ENCODE measurements at places on chromosomes 7 and 10. TPM values are rescaled to one million over a fixed set of nuclear protein-coding genes. Genes with fewer than 3 reads are reported as not detected.

GRCh38 chr10:3868271-3868664 lies 83.3 kb upstream of the KLF6 start:
- DNase-seq = no peak

GRCh38 chr7:121084256-121084655 lies 95.7 kb downstream of the CPED1 start:
- peak; percentile 44 for DNase-seq

DNA sequence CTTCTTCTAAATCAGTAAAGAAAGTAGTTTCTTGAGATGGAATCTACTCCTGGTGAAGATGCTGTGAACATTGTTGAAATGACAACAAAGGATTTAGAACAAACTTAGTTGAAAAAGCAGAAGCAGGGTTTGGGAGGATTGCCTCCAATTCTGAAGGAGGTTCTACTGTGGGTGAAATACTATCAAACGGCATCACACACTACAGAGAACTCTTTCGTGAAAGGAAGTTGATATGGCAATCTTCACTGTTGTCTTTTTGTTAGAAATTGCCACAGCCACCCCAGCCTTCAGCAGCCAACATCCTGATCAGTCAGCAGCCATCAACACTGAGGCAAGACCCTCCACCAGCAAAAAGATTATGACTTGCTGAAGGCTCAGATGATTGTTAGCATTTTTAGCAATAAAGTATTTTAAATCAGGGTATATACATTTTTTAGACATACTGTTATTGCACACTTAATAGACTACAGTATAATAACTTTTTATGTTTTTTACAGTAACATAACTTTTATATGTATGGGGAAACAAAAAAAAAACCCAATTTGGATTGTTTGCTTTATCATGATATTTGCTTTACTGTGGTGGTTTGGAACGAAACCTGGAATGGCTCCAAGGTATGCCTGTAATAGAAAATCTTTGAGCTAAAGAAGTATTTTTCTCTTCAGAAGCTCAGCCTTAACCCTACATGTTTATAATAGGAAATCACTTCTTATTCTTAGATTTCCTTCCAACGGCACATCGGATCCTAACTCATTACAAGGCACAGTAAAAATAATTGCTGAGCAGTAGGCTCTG lies 257.3 kb downstream of the LRMDA start:
- no peak for DNase-seq

- no peak for DNase-seq
Measured at GRCh38 chr10:87603769-87604168, 55.9 kb upstream of the PAPSS2 start.

DNA sequence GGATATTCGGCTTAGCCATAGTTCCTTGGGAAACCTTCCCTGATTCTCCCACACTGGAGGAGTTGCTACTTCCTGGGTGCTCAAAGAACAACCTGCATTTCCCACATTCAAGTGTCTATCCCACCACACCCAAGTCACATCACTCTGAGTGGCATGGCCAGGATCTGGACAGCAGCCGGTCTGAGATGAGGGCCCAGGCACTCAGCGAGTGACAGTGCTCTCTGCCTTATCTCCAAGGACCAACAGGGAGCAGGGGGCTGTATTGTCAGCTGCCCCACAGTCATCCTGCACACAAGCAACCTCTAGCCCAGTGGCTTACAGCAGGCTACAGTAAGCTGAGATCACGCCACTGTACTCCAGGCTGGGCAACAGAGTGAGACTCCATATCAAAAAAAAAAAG lies 16.1 kb upstream of the SLC18A3 start:
- no peak for DNase-seq

DNA sequence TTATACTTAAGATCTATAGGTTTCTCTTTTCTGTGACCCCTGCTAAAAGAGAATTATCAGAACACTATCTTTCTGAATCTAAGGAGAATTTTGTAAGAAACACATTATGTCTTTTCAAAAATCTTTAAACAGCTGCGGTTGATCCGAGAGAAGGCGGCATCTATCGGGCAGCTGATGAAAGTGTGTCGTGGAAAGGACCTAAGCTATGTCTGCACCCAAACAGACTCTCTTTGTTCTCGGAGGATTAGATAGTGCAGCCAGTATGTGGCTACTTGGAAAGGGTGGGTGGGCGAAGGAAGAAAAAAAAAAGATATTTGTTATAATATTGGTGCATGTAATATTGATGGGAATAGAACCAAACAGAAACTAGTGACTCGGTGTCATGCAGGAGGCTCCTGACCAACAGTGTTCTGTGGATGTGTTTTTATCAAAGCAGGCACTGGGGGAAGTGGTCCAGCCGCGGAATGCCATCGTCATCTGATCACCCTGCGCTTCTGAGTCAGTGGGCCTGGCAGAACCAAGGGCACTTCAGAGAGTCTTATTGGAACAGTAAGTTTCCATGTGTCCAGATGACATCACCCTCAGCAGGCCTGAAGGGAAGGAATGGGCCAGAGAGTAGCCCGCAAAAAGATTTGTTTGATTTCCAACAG lies 509.7 kb upstream of the AKR1E2 start:
- peak; percentile 89 for DNase-seq

- DNase-seq = peak; percentile 62
Measured at GRCh38 chr7:99109108-99110051, 34.5 kb downstream of the SMURF1 start.

- no peak for DNase-seq
Measured at GRCh38 chr7:20954711-20955619, 168.3 kb upstream of the SP8 start.

Gene PLA2G12B
- polyA plus RNA-seq = not detected

Gene CCDC146
- 1.7 TPM for polyA plus RNA-seq

Gene FOXK1
- 8.8 TPM for polyA plus RNA-seq

Gene PPP1R3C
- polyA plus RNA-seq = 17.4 TPM

Gene OPN1SW
- polyA plus RNA-seq = not detected

Gene CYP2C19
- not detected for polyA plus RNA-seq

Gene SPAM1
- not detected for polyA plus RNA-seq
